Activated T-helper 17 cell treated with anti-CD3 and anti-CD28 coated beads, Interleukin-2, amount 50 U/mL, for 72 hours (primary cell): ENCODE measurements at places on chromosomes 2 and 18. TPM values are rescaled to one million over a fixed set of nuclear protein-coding genes. Genes with fewer than 3 reads are reported as not detected.

- no peak overlapping the region for H3K4me3 ChIP-seq
- no peaks in the 10 kb centered on the region for H3K27me3 ChIP-seq
- no peaks in the 10 kb centered on the region for H3K4me1 ChIP-seq
- no peaks in the 10 kb centered on the region for H3K36me3 ChIP-seq
- H3K27ac ChIP-seq = no peak overlapping the region
- ATAC-seq = no peak
Measured at GRCh38 chr18:7393080-7393479, 162.2 kb downstream of the LRRC30 start.

GRCh38 chr18:61225336-61225735 is 107.9 kb upstream of the CDH20 start:
- H3K36me3 ChIP-seq = no peaks in the 10 kb centered on the region
- no peak for ATAC-seq
- H3K4me1 ChIP-seq = no peaks in the 10 kb centered on the region
- no peaks in the 10 kb centered on the region for H3K27me3 ChIP-seq

DNA sequence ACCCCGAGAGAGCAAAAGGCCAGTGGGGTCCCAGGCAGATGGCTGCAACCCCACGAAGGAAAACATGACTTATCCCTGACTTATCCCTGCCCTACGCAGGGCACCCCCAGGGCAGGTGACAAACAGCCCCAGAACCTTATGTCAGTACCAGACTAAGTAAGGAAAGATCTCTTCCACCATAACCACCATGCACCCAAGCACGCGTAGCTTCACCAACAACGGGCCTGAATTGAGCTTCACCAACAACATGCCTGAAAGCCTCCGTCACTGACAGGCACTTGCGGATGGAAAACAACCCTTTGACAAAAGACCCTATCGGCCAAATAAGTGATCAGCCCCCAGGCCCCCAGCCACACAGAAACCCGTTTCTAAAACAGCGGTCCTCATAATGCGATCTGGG is 34.1 kb downstream of the HDAC4 start:
- H3K27me3 ChIP-seq = no peaks in the 10 kb centered on the region
- H3K36me3 ChIP-seq = no peaks in the 10 kb centered on the region
- no peak for ATAC-seq
- H3K4me1 ChIP-seq = peaks cover 36% of the 10 kb centered on the region

DNA sequence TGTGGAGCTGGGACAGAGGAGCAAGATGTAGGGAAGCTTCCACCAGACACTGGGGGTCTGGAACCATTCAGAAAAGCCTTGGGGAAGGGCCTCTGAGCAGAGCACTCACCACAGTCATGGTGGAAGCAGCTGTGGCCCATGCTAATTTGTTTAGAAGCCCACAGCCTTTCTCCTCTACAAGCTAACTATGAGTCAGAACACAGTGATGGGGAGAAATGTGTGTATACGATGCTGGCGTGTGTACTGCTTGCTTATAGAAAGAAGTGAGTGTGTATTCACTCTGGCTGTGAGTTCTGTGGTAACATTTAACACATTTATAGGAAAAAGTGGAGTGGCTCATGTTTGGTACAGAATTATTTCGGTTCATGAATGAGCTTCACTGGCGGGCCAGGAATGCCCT is 157.0 kb upstream of the ACAA2 start:
- no peak overlapping the region for H3K27ac ChIP-seq
- H3K36me3 ChIP-seq = no peaks in the 10 kb centered on the region
- ATAC-seq = no peak
- H3K4me1 ChIP-seq = no peaks in the 10 kb centered on the region

DNA sequence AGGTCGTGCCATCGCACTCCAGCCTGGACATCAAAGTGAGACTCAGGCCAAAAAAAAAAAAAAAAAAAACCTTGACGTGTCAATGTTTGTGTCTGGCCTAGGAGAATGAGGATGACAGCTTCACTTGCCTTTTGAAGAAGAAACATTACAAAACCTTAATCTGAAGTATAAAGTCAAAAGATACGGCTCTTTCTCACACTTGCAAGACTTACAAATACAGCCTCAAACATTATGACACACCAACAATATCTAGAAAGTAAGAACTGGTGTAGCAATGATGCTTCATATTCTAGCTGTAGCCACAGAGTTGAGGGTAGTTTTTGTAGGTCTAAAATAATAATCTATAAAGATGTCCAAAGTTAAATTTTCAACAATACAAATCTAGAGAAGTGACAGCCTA is 25.5 kb downstream of the MPPE1 start:
- ATAC-seq = no peak
- H3K27ac ChIP-seq = no peak overlapping the region
- H3K4me3 ChIP-seq = no peak overlapping the region
- no peaks in the 10 kb centered on the region for H3K27me3 ChIP-seq
- H3K4me1 ChIP-seq = no peaks in the 10 kb centered on the region

DNA sequence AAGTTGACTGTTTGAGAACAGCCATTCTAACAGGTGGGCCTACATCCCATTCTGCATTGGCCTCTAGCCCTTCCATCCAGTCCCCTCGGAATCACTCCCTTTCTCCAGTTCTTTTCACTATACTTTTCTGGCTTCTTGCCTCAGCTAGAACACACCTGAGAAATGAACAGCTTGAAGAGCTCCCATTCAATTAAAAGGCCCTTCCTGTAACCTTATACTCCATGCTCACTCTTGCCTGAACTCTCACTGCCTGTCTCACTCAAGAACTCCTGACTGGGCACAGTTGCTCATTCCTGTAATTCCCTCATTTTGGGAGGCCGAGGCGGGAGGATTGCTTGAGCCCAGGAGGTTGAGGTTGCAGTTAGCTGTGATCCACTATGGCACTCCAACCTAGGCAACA is 23.6 kb downstream of the CHRNA1 start:
- no peak for ATAC-seq
- no peak overlapping the region for H3K4me3 ChIP-seq
- H3K27ac ChIP-seq = no peak overlapping the region
- peaks cover 6% of the 10 kb centered on the region for H3K27me3 ChIP-seq

- no peak overlapping the region for H3K27ac ChIP-seq
- no peak overlapping the region for H3K4me3 ChIP-seq
- ATAC-seq = no peak
- H3K27me3 ChIP-seq = peaks cover 5% of the 10 kb centered on the region
- H3K36me3 ChIP-seq = no peaks in the 10 kb centered on the region
Measured at GRCh38 chr18:5618047-5618688, 74.4 kb upstream of the EPB41L3 start.

DNA sequence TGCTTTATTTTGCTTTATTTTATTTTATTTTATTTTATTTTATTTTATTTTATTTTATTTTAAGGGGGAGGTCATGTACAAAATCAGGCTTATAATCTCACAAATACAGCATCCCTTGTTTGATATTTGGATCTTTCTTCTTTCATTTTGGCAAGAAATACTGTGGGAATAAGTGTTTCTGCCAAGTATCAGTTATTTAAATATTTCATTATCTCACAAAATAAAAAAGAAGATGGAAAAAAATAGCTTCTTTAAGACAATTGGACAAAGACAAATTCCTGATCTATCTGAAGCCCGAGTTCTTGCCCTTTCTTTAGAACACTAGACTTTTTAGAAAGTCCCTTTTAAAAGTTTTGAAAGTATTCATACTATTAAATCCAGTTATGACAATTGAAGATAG is 560.5 kb upstream of the ZEB2 start:
- peaks cover 4% of the 10 kb centered on the region for H3K27me3 ChIP-seq
- no peak overlapping the region for H3K4me3 ChIP-seq
- H3K4me1 ChIP-seq = no peaks in the 10 kb centered on the region
- no peak for ATAC-seq

VWC2L gene
- total RNA-seq = not detected

DNA sequence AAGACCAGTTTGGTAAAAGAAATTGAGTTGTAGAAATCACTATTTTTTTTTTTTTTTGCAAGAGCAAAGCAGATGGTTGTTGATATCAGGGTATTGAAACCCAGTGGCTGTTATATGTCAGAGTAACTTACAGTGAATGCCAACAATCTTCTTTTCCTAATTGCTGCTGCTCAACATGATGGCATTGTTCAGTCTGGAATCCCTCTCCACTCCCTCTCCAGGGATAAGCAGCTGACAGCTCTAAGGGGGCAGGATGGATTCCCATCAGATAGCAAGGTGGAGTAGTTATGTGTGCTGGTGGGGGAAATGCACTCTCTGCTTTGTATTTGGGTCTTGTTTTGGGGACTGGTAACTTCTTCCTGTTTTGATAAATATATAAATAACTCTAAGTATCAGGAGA is 200.0 kb downstream of the PIK3C3 start:
- ATAC-seq = no peak
- no peaks in the 10 kb centered on the region for H3K4me1 ChIP-seq
- H3K36me3 ChIP-seq = no peaks in the 10 kb centered on the region
- no peak overlapping the region for H3K27ac ChIP-seq
- H3K4me3 ChIP-seq = no peak overlapping the region

- ATAC-seq = no peak
- no peaks in the 10 kb centered on the region for H3K4me1 ChIP-seq
- no peak overlapping the region for H3K4me3 ChIP-seq
- H3K27ac ChIP-seq = no peak overlapping the region
- peaks cover 3% of the 10 kb centered on the region for H3K27me3 ChIP-seq
Measured at GRCh38 chr2:186576614-186577013, 13.2 kb upstream of the ITGAV start.

- H3K4me3 ChIP-seq = no peak overlapping the region
- no peak overlapping the region for H3K27ac ChIP-seq
- no peak for ATAC-seq
- no peaks in the 10 kb centered on the region for H3K4me1 ChIP-seq
Measured at GRCh38 chr2:240277073-240277806, 136.8 kb upstream of the OTOS start.

GRCh38 chr2:67777010-67777409 is 285.8 kb downstream of the C1D start:
- no peaks in the 10 kb centered on the region for H3K36me3 ChIP-seq
- no peak overlapping the region for H3K4me3 ChIP-seq
- ATAC-seq = no peak
- H3K27me3 ChIP-seq = peaks cover 25% of the 10 kb centered on the region
- no peaks in the 10 kb centered on the region for H3K4me1 ChIP-seq

GRCh38 chr2:111984213-111984604 is 70.9 kb upstream of the TMEM87B start:
- H3K4me3 ChIP-seq = no peak overlapping the region
- no peaks in the 10 kb centered on the region for H3K36me3 ChIP-seq
- no peak overlapping the region for H3K27ac ChIP-seq
- no peaks in the 10 kb centered on the region for H3K27me3 ChIP-seq

DNA sequence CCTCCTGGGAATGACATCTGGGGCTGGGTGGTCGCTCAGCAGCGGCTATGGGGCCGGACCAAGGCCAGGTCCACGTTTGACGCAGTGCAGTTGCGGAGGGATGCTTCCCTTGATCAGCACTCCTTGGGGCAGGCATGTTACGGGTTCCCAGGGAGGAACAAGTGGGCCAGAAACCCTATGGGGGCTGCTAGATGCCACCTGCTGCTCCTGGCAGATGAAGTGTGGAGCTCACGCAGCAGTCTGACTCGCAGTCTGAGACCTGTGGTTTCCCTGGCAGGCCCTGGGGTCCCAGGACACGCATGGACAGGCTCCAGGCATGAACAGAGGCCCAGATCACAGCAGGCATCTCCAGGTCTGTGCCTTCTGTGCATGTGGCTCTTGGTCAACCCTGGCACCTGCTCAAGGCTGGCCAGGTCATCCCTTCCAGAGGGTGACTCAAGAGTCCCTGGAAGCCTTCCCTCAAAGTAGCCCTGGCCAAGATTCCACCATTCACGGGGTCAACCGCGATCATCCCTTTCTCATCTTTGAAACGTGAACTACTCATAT is 20.0 kb downstream of the KCNF1 start:
- H3K4me1 ChIP-seq = no peaks in the 10 kb centered on the region
- no peak for ATAC-seq
- H3K36me3 ChIP-seq = no peaks in the 10 kb centered on the region
- H3K27ac ChIP-seq = no peak overlapping the region
- H3K4me3 ChIP-seq = no peak overlapping the region

TANC1 gene
- 1.7 TPM for total RNA-seq

DNA sequence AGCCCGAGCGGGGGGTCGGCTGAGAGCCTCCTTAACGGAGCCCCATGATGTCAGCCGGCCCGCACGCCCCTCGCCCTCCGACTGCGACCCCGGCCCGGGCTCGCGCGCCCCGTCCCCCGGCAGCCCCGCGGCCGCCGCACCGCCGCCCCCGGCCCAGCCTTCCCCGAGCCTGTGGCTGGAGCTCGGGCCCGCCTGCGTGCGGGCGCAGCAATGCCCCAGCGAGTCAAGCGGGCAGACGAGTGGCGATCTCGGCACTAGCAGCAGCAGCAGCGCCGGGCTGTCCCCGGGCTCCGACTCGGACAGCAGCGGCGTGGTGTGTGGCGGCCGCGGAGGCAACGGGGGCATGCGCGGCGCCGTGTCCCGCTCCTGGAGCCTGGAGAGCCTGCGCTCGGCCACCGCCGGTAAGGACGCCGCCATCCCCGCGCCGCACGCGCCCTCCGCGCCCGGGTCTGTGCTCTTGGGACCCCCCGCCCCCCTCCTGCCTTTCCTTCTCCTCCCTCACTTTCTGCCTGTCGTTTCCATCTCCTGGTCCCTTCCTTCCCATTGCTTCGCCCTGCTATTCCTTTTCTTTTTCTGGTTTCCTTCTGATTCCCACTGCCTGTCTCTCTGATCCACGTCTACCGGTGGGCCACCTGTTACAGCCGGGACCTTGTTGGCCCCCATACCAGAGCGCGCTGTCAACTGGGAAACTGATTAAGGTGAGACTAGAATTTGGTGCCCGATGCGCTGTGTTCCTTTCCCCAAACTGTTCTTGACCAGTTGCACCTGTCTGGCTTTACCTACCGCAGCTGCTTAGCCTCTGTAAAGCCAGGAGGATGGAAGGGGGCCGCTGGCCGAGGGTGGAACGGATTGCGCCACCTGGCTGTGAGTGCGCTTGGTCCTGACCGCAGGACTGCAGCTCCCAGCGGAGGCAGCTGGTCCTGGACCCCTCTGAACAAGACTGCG is 127.4 kb downstream of the ARHGEF4 start:
- H3K4me3 ChIP-seq = peak overlapping the region; percentile 26
- no peak for ATAC-seq
- H3K27me3 ChIP-seq = peaks cover 44% of the 10 kb centered on the region
- no peaks in the 10 kb centered on the region for H3K36me3 ChIP-seq
- no peaks in the 10 kb centered on the region for H3K4me1 ChIP-seq

GRCh38 chr18:79064228-79064627 is 5.0 kb upstream of the ATP9B start:
- peaks cover 13% of the 10 kb centered on the region for H3K4me1 ChIP-seq
- H3K36me3 ChIP-seq = no peaks in the 10 kb centered on the region
- H3K27ac ChIP-seq = no peak overlapping the region
- no peak overlapping the region for H3K4me3 ChIP-seq

DNA sequence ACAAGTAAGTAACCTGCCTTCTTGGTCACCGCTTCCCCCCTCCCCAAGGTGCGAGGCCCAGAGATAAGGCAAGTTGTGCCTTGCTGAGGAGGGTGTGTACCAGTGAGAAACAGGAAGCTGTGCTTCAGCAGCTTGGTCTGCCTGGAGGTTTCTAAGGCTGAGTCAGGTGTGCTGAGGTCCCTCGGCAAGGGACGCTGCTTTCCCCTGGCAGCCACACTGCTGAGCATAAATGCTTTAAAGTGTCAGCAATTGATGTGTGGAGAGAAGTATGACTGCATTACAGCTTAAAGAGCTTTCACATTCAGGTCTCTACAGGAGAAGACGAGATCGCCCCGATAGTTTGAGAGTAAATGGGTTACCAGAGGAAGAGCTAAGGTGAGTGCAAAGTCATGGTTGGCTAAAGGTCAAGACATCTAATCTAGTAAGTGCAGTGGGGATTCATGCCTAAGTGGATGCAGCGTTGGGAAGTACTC is 86.9 kb downstream of the LIMS1 start:
- no peaks in the 10 kb centered on the region for H3K27me3 ChIP-seq
- H3K4me3 ChIP-seq = peak overlapping the region; percentile 84
- H3K27ac ChIP-seq = peak overlapping the region; percentile 90
- ATAC-seq = peak; percentile 93

NEU2 gene
- not detected for total RNA-seq

GRCh38 chr2:54465143-54465542 is 9.0 kb downstream of the SPTBN1 start:
- peaks cover 32% of the 10 kb centered on the region for H3K27me3 ChIP-seq
- no peaks in the 10 kb centered on the region for H3K4me1 ChIP-seq
- no peak overlapping the region for H3K27ac ChIP-seq
- no peak overlapping the region for H3K4me3 ChIP-seq

RPRM gene
- total RNA-seq = not detected
